Activated CD8-positive, alpha-beta memory T cell treated with anti-CD3 and anti-CD28 coated beads, Interleukin-2, amount 50 U/mL, for 48 hours (primary cell): ENCODE measurements at places on chromosomes 5 and 9.

GRCh38 chr9:21974722-21975409 is 19.3 kb downstream of the CDKN2A start:
- DNase-seq: peak; percentile 71

GRCh38 chr9:134224567-134225093 is 60.3 kb upstream of the RNU6ATAC start:
- DNase-seq: no peak

DNA sequence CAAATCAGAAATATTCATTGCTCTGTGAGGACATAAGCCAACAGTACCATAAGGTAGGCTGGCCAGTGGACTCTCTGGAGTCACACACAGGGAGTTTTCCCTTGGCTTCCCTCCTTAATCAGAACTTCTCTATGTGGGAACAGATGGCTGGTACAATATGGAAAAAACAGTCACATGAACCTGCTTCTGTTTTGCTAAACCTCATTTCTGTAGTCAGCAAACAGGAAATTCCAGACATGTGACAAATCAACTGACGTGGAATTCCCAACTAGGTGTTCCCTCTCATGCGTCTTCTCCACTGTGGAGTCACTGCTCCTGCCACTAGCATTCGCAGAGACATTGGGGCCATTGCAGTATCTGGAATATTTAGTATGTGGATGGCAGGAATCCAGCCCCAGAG is 617.6 kb downstream of the KIF4B start:
- DNase-seq: no peak

GRCh38 chr9:12922224-12922866 is 147.5 kb downstream of the LURAP1L start:
- no peak for DNase-seq

- no peak for DNase-seq
These were observed 16.2 kb downstream of the RBM18 start for GRCh38 chr9:122248448-122248865.

GRCh38 chr5:170536525-170536924 is 32.7 kb downstream of the KCNIP1 start:
- DNase-seq: no peak

DNA sequence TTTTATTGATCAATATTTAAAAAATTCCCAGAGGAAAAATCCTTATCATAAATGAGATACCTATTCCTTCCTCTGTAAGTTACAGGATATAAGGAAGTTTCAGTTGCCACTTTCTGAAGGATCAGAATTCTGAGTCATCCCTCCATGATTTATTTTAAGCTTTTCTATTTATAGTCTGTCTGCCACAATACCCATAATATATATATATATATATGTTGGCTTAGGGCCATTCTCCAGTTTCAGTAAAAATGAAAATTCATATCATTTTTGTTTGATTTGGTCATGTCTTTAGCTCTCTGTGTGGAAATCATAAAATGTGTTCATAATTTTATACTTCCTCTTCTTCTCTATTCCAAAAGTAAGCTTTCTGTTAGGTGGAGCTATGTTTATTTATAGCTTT is 215.8 kb upstream of the CYLC2 start:
- DNase-seq: no peak

DNA sequence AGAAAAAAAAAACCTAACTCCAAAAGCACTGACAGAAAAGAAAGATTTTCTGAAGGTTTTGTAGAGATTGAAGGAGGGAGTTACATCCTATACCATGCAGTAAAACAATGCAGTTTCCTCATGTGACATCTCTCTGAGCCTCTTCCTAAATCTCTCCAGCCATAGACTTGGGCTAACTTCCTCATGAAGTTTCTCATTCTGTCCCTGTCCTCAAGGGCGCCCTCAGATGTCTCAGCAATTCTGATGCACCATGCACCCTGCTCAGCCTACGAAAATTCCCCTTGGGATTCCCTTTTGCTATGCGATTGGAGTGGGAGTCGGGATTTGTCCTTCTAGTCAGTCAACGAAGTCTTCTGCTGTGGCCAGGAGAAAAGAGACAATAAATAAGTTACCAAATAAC is 68.9 kb downstream of the FAT2 start:
- no peak for DNase-seq

DNA sequence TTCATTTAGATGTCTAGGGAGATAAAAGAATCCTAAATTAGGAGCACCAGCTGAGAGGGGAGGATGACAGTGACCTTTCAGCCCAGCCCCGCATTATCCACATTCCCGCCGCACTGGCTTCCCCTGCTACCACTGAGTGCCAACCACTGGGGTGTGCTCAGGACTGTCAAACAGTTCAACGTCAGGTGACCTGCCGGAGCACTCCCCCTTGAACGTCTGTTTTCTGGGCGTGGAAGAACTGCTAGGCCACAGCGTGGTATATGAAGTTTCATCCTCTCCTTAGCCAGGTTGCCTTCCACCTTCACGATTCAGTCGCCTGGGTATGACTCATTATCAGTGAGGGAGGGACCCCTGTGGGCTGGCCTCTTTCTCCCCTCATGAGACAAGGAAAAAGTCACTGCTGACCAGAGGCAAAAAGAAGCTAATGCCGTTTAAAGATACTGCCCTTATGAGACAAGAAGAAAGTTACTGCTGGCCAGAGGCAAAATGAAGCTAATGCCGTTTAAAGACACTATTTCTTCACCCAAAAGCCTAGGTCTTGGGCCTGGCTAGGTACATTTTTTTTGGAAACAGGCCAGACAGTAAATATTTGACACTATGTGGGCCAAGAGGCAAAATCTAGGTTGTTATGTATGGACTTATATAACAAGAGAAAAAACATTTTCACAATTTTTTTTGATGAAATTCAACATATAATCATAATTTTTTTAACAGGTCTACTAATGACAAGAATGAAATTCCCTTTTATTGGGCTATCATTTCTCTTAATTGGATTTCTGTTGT is 4.6 kb downstream of the NMRK1 start:
- DNase-seq: no peak
